Heart left ventricle (tissue), 16 donors: ENCODE measurements at places on chromosomes 13 and 19.

DNA sequence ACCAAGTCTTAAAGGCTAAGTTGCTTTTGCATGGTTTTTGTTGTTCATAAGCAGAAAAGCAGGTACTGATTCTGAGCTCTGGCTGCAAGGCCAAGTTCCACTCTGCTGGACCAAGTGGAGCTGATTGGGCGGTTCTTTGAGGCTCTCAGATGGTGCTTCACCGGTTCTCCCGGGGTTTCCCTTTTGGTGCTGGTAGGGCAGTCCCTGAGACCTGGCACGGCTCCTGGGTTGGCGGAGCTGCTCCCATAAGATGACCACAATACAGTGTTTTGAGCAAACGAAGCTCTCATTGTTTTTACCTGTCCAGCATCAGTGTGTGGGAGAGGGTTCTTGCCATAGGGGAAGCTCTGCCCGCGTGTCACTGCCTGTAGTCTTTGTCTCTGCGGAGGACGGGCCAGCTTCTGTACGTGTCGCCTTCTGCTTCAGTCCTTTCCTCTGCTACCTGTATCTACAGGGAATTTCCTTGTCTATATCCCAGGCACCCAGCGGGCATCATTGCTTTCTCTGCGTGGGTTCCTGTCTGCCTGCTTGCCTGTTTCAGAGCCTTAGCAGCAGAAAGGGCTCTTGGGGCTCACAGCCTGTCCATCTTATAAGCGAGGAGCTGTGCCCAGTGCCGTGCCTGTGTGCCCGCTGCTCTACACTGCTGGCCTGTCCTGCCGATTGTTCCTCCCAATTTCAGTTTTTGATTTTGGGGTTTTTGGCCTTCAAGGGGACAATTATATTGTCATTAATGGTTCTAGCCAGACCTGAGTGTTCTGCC, 2.3 kb downstream of the U2AF2 start:
- DNase-seq = no peak

- no peak for DNase-seq
Observed at GRCh38 chr19:46785980-46786235, 2.5 kb downstream of the SLC1A5 start.

DNA sequence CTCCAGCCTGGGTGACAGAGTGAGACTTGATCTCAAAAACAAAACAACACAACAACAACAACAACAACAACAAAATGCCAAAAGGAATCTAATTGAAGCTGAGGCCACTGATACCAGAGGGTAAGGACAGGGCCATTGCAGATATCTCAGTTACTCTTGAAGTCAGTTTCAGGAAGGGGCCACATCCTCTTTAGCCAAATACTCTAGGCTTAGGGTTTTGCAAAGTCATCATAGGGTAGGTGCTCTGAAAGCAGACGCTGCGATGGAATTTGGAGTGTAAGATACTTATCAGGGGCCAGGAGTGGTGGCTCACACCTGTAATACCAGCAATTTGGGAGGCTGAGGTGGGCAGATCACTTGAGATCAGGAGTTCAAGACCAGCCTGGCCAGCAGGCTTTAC, 46.6 kb upstream of the UBAC2 start:
- no peak for DNase-seq

DNA sequence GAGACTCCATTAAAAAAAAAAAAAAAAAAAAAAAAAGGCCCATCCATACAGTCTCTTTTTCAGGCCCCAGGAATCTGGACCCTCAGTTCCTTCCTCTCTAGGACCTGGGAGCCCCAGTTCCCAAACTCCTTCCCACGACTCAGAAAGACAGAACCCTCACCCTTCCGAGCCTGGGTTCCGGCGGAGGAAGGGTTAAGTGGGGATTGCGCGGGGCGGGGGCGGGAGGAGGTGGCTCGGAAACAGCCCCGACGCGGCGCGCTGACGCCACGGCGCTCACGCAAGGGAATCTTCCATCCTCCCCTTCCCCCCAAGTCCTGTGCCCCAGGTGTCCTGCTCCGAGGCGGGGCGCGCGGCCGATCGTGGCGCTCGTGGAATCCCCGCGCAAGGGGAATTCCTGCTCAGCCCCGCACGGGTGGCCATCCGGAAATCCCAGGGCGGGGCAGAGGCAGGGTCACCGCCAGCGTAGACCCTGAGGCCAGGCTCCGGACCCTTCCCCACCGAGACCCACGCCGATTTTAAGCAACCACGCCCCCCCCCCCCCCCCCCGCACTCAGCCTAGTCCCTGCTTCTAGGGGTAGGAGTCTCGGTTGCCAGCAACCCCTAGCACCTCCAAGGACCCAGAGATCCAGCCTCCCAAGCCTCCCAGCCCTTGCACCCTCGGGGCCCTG, 659 bp downstream of the NFKBID start:
- DNase-seq = peak; percentile 86
